ENCODE measurements at places on chromosomes 3 and 15.

GRCh38 chr15:24933716-24934115 is 21.1 kb upstream of the SNRPN start:
- DNase-seq = no peak

DNA sequence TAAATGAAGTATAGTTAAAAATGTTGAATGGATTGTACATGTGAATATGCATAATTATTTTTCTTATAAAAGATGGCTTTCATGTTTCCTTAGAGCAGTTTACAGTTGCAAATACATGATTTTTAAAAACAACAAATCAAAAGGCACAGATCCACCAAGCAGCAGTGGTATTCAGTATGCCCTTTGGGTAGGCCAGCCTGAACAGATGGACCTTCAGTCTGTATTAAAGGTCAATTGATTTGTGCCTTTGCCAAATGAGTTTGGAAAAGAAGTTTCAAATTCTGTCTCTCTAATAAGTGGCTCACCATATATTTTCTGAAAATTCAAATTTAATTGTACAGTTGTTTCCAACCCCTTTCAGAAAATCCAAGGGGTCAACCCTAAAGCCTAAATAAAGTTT is 477.1 kb downstream of the NSUN3 start:
- DNase-seq = no peak

GRCh38 chr3:171943262-171944117 is 95.9 kb upstream of the FNDC3B start:
- no peak for DNase-seq

DNA sequence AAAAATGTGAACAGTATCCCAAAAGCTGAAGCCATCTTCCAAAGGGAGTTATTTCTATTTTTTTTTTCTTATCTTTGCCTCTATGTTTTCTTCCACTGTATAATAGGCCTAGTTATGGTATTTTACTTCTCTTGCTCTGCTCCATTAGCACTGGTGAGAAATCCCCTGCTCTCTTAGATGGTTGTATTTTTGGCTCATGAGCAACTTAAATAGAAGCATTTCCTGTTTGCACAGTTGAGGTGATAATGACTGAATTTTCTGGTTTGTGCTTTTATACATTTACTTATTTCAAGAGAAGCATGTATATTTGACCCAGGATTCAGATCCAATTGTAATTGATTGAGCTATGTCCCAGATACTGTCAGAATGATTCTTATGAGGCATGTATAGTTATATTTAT is 61.6 kb upstream of the CD200R1L start:
- no peak for DNase-seq

DNA sequence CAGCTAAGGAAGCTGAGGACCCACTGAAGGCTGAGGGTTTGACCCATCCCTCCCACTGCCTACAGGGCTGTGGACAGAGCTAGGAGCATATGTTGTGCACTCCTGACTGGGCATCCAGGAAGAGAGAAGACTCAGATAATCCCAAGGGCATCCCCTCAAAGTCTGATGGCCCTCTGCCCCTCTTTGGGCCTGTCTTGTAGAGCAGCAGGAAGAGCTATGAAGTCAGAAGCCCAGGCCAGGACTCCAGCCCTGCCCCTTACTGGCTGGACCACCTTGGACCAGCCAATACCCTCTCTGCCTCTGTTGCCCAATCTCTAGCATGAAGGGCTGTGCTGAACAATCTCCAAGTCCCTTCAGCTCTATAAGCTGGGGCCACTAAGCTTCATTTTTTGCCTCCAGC is 210.8 kb downstream of the RPLP1 start:
- no peak for DNase-seq

DNA sequence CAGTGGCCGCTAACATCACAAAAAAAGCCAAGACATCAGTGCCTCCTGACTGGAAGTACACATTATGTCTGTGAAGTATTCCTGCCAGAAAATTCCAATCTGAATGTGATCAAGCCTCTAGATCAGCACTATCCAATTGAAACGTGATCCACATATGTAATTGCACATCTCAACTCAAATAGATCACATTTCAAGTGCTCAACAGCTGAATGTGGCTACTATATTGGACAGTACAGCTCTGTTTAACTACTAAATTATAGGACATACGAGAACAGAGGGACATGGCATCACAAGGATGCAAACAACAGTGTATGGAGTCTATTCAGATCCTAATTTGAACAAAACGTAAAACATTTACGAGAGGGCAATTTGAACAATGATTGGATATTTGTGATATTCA is 542 bp upstream of the UBAP1L start:
- no peak for DNase-seq

- no peak for DNase-seq
Measured at GRCh38 chr15:85624291-85624801, 170.4 kb downstream of the KLHL25 start.

GRCh38 chr3:150761831-150762661 is 923 bp downstream of the SIAH2 start:
- DNase-seq = no peak

- no peak for DNase-seq
Measured at GRCh38 chr15:36924034-36924433, 176.3 kb downstream of the MEIS2 start.

GRCh38 chr3:170128259-170128976 is 53.1 kb downstream of the PHC3 start:
- DNase-seq = no peak

DNA sequence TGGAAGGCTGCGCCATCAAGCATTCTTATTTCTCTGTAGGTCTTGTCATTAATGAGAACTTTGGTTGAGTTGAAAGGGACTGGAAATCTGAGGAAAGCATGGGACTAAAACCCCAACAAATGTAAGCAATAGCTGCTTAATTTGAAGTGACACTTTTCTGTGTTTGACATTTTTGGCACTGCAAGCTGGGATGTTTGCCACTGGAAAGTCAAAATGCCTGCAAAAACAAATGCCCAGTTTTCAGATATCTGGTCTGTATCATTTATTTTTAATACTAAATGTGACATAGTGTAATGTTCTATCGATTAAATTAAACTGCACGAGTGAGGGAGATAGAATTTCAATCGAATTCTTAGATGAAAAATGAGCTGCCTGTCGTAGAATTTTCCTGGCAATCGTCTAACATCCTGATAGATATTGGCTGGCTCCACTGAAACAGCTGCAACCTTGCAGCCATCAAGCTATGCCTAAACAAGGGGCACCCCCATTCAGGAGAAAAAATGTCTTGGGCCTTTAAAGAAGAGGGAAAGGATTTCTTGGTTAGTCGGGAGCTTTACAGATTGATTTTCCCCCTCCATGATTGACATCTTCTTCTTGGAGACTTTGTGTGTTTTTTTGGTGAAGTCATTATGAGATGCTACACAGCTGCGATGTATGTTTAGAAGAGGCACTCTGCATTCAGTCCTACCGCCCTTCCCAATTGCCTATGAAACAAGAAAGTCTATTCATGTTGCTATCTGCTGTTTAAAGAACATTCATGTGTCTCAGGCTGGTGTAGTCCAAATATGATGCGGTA is 316.7 kb upstream of the TBL1XR1 start:
- no peak for DNase-seq

GRCh38 chr3:119257654-119258410 is 17.2 kb upstream of the B4GALT4 start:
- DNase-seq = no peak

Data from stimulated activated CD8-positive, alpha-beta memory T cell treated with anti-CD3 and anti-CD28 coated beads, Interleukin-2, amount 100 ng/mL, for 48 hours (primary cell).